ENCODE measurements at places on chromosomes 11 and 22. TPM values are rescaled to one million over a fixed set of nuclear protein-coding genes. Genes with fewer than 3 reads are reported as not detected.

The KLHDC7B gene
- not detected for total RNA-seq

GRCh38 chr11:62889484-62890437, 9.1 kb downstream of the SLC3A2 start:
- peak; percentile 64 for DNase-seq

DNA sequence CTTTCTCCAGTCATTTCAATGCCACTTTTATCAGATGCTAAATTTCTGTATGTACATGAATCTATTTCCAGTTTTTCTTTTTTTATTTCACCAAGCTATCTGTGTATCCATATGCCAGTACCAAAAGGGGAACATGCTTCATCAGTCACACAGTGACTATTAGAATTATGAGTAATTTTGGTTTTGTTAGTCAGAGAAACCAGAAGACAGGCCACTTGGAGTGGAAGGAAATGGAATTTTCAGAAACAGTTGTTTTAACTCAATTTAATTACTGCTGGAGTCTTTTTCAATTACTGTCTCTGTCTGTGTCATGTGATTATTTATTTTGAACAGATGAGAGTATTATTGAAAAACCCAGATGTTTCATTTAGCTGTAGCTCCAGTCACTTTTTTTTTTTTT, 84.6 kb upstream of the ANO3 start:
- DNase-seq, result peak; percentile 84

- no peak for DNase-seq
Measured at GRCh38 chr11:125274774-125275173, 110.2 kb downstream of the PKNOX2 start.

DNA sequence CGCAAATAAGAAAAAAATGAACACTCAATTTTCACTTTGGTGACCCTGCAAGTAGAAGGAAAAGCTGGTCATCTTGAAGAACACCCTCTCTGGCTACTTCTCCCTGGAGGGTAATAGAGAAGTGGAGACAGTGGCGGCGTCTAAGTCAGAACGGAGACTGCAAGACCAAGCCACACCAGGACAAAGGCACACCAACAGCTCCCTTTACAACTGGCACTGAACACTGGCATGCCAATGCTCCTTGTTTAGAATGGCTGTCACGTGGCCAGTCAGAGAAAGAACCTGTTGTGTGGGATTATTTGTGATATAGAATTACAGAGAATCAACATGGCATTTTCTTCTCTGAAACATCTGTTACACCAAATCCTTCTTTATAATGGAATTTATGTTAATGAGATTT, 61.3 kb upstream of the YPEL1 start:
- no peak for DNase-seq
